ENCODE measurements at places on chromosomes 12 and 14.

DNA sequence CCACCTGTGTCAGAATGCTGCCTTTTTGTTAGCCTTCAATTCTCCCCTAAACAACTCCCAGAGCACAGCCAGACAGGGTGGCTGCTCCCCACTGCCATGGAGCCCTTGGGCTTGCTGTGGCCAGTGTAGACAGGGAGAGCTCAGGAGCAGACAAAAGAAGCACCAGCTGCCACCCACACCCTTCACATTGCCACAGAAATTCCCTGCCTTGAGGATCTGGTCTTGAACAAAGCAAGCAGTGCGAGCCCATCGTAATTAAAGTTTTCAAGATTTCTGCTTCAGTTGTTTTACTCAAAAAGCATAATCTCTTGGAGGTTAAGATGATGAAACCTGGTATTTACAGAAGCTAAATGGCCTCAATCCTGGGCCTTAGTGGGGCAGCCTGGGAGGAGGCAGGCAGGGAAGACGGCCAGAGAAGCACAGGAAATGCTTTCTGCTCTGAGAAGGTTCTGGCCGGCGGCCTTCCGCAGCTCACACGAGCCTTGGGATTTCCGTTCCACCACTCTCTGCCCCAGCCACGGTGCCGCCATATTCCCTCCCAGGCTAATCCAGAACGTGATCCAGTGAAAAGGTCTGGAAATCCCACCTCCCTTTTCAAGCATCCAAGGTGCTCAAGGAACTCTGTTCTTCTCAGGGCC lies 535.2 kb downstream of the BCL11B start:
- no peak for DNase-seq

- no peak for DNase-seq
Measured at GRCh38 chr12:117967043-117967442, 1.7 kb downstream of the KSR2 start.

DNA sequence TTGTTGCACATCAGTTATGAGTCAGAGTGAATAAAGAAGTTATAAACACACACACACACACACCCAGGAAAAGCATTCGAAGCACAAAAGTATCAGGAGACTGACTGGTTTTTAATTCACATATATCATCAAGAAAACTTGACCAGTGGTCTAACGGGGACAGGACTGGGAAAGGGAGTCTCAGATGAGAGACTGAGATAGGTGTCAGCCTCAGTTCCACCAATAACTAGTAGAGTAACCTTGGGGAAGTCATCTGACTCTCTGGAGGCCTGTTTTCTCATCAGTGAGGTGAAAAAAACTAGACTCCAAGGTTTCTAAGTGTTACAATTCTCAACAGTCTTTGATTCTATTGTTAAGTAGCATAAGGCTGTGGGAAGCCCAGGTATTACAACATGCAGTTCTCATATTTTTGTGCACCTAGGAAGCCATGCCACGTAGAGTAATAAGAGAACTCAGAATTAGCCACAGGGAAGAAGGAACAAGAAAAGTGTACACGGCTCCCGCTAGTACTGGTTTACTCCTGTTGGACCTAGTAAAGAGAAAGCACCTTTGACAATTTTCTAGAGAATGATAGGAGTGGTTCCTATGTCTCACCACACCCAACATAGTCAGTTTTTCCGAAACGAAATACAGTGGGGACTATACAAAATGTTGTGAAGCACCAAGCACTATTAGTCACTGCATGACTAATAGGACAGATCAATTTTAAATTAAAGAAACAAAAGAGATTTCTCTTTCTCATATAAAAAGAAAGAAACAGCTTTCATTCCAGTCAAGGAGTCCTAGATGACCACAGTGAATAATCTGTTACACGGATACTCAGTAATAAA lies 5.0 kb downstream of the PPTC7 start:
- DNase-seq: peak; percentile 55

- DNase-seq: no peak
Measured at GRCh38 chr12:103011974-103012763, 54.7 kb downstream of the ASCL1 start.

DNA sequence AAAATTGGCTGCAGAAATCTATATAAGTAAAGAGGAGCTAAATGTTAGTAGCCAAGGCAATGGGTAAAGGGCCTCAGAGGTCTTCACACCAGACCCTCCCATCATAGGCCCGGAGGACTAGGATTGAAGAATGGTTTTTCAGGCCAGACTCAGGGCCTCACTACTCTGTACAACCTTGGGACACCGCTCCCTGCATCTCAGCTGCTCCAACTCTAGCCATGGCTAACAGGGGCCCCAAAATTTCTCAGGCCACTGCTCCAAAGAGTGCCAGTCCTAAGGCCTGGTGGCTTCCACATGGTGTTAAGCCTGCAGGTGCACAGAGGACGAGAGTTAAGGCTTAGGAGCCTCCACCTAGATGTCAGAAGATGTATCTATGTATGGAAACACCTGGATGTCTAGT lies 155.5 kb upstream of the MGAT4C start:
- no peak for DNase-seq

DNA sequence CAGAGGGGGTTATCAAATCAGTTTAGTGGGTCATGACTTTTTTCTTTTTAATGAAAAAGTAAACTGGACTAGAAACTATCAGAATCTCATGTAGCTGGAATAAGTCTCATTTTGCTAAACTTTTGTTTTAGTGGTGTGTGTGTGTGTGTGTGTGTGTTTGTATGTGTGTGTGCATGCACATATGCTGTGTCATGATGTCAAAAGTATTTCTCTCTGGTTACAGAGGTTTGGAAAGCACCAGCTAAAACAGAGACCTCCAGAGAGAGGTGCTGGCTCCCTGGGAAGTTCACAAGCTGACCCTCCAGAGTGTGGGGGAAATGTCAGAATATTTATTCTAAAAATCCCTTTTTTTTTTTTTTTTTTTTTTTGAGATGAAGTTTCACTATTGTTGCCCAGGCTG lies 114.7 kb downstream of the LGMN start:
- peak; percentile 41 for DNase-seq

DNA sequence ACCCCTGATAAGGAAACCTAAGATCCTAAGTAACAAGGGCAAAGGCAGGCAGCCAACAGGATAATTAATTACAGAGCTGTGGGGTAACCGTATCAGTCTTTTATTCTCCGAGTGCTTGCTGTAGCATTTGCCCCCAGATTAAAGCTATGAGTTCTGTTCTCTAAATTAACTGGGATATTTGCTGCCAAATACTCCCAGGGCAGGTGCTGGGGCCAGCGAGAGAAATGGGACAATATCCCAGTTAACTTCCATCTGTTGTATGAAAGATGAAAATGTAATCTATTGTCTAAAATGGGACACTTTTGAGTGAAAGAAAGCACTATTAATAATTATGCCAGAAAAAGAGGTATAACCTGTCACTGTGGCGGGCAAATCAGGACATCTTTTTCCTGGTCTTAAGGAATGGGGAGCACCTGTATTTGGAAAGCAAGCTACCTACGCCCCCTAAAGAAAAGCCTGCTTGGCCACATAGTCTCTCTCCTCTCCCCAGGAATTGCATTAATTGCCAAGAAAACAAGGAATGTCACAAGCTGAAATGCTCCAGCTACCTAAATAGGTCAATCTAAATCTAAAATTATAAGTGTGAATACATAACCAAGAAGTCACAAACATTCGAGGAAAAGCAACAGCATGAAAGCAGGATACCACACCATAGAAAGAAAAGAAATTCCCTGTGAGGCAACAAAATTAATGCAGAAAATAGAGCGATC lies 26.7 kb upstream of the CFAP54 start:
- no peak for DNase-seq

DNA sequence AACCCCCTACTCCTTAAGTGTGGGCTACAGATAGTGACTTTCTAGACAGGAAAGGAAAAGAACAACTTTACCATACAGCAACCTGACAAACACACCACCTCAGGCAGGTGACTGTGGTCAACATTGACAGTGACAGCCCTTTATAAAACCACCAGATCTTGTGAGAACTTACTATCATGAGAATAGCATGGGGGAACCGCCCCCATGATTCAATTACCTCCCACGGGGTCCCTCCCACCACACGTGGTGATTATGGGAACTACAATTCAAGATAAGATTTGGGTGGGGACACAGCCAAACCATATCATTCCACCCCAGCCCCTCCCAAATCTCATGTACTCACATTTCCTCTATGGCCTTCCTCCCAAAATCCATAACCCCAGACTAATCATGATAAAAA lies 16.3 kb downstream of the OR10P1 start:
- DNase-seq: no peak

GRCh38 chr12:12331244-12331771 lies 18.7 kb downstream of the MANSC1 start:
- no peak for DNase-seq

DNA sequence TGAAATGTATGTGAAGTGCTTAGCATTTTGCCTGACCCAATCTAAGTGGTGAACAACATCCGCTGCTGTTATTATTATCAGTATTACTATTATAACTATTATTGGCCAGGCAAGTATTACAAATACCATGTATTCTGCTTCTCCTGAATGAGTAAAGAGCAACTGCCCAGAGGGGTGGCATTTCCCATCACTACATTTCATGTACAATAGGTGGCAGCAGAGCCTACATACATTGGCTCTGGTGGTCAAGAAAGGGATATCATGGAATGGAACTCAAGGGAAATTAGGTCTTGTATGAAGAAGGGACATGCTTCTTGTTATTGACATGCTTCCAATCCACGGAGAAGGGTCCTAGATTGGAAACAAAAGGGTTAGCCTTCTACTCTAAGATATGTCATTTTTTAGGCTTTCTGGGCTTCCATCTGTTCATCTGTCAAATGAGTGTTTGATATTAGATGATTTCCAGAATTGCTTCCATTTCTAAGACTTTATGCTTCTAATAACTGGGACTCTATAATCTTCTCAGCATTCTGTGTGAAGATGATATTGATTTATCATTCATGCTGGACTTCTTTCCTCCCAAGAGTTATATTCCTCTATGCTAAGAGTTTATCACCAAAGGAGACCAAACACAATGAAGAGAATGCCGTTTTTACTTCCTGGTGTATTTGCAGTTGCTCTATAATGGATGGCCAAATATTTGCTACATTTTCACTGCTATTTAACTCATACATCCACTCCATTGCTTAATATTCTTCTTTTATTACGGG lies 239.1 kb downstream of the SSPN start:
- DNase-seq: peak; percentile 69

- DNase-seq: no peak
Measured at GRCh38 chr12:6773590-6774351, 1.5 kb downstream of the LAG3 start.

DNA sequence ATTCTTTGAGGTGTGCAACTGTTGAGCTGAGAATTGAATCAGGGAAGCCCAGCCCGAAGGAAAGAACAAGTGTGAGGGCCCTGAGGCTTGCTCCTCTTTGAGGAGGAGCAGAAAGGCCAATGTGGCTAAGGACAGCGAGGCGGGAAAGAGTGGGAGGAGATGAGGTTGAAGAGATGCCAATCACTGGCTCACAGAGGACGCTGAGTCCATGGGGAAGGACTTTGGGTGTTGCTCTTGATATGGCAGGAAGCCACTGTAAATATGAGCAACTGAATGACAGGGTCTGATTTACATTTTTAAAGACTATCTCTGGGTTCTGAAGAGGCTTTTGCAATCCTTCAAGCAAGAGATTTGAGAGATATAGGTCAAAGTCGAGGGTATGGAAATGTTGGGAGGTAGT lies 3.3 kb upstream of the APPL2 start:
- DNase-seq: no peak

Data from GM03348 (cell line).